ENCODE measurements at places on chromosomes 11 and 22. TPM values are rescaled to one million over a fixed set of nuclear protein-coding genes. Genes with fewer than 3 reads are reported as not detected.

Gene ARHGEF12
- polyA plus RNA-seq, result 123 TPM

DNA sequence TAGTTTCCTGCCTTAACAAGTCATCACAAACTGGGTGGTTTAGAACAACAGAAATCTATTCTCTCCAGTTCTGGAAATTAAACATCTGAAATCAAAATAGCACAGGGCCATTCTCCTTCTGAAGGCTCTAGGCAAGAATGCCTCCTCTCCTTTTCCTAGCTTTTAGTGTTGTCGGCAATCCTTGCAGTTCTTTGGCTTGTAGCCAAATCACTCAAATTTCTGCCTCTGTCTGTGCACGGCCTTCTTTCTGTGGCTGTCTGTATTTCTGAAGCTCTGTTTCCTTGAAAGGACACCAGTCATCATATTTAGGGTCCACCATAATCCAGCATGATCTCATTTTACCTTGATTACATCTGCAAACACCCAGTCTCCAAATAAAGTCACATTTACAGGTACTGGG is 795.5 kb downstream of the METTL15 start:
- no peak for DNase-seq

DNA sequence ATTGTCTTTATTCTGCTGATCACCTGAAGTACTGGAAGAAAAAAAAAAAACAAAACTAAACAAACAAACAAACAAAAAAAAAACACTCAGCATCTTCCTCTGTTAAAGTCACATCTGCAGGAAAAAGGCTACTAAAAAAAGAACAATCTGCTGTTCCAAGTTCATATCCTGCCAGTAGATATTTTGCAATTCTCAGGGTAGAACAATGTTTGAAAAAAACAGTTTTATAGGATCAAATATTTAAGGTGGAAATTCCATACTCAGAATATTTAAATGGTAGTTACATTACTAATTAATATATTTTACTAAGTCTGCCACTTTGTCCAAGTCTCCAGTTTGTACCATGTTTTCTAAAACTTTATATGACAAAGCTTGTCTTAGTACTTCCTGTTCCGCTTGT is 175.2 kb downstream of the SBF2 start:
- DNase-seq, result no peak

Gene SLC1A2
- polyA plus RNA-seq, result 0.58 TPM

GRCh38 chr11:33005175-33005574 is 10.5 kb upstream of the DEPDC7 start:
- no peak for DNase-seq

GRCh38 chr11:34653851-34654482 is 33.1 kb downstream of the EHF start:
- no peak for DNase-seq

Gene KRTAP5-9
- 0.31 TPM for polyA plus RNA-seq

Gene SLC37A2
- polyA plus RNA-seq, result 0.95 TPM

DNA sequence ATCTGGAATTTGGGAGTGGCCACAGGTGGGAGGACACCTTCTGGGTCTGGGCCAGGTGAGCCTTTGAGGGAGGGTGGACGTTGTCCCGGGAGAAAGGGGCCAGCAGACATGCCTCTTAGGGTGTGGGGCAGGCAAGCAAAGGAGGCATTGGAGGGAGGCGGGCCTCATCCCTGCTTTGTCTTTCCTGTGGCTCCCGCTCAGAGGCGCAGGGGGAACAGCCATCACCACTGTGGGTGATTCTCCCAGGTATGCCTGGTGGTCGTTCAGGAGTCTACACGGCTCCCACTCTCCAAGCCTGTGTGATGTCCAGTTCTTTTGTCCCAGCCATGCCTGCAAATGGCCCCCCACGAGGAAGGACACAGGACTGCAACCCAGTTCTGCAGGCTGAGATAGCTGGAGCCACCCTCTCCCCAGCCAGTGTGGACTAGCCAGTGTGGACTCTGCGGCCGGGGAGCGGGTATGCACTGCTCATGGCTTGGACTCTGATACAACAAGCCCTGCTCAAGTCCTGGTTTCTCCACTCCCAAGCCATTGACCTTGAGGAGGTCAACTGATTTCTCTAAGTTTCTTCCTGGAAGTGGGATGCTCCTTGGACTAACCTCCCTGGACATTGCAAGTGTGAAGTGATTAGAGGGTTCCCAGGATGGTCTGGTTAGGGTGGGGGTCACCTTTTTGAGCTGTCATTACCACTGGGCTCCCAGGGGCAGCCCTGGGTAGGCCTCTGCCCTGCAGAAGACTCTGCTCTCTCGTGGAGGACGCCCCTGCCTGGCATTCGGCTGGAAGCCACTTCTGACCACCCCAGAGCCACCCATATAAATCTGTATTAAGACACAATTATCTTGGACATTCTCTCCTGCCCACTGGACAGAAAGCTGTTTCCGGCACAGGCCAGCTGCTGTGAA is 1151.2 kb downstream of the BRD1 start:
- no peak for DNase-seq

- no peak for DNase-seq
These were observed 28.1 kb upstream of the FBXO3 start for GRCh38 chr11:33802194-33802950.

GRCh38 chr11:9802291-9802861 is 138.5 kb downstream of the SWAP70 start:
- DNase-seq, result no peak

- DNase-seq, result no peak
These were observed 17.6 kb downstream of the MYH9 start for GRCh38 chr22:36369922-36370791.

Gene CHST1
- polyA plus RNA-seq, result 8.7 TPM

DNA sequence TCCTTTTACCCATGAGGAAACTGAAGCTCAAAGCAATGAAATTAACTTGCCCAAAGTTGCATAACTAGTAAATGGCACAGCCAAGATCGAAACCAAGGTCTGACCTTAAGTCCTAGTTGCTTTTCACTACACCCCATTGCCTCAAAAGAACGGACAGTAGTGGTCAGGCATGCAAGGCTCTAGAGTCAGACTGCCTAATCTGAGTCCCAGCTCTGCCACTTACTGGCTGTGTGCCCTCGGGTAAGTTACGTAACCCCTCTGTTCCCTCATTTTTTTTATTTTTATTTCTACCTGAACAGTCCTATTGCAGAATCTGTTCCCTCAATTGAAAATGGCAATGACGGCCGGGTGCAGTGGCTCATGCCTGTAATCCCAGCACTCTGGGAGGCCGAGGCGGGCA is 9.6 kb downstream of the CYB561A3 start:
- DNase-seq, result no peak

Gene IFT27
- polyA plus RNA-seq, result 56.1 TPM

- no peak for DNase-seq
These were observed 375.3 kb downstream of the DYNC2H1 start for GRCh38 chr11:103484545-103484944.

DNA sequence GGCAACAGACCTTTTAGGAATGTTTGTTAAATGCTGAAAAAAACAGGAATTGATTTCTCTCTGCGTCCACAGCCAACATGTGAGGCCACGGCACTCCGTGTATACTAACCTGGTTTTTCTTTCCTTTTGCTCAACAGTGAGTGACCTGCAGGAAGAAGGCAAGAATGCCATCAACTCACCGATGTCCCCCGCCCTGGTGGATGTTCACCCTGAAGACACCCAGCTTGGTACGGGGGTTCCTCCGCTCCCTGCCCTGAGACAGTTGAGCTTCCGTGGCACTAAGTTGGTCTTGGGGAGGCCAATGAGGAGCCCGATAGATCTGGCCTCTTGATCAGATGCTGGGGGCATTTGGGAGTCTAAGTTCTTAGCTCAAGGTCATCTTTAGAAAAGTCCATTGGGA is 69.7 kb downstream of the PARVB start:
- DNase-seq, result no peak

DNA sequence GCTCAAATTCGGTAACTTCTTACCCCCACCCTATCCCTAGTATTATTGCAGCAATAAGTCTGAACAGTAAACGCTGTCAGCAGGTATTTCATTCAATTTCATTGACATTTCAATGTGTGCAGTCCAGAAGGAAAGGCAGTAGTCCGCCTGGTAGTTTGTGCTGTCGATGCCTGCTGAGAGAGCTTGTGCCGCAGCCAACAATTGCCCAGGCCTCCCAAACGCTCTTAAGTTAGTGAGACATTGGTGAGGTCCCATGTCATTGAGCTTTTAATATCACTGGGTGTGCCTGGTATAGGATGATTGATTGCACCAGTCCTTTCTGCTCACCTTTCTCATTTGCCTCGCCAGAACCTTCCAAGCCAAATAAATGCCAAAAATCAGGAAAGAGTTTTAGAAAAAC is 28.1 kb downstream of the ALKBH3 start:
- no peak for DNase-seq

GRCh38 chr11:58502004-58502403 is 5.9 kb downstream of the OR5B21 start:
- DNase-seq, result no peak

Gene ROBO3
- polyA plus RNA-seq, result 34.6 TPM

Gene SMIM38
- polyA plus RNA-seq, result 1.4 TPM

DNA sequence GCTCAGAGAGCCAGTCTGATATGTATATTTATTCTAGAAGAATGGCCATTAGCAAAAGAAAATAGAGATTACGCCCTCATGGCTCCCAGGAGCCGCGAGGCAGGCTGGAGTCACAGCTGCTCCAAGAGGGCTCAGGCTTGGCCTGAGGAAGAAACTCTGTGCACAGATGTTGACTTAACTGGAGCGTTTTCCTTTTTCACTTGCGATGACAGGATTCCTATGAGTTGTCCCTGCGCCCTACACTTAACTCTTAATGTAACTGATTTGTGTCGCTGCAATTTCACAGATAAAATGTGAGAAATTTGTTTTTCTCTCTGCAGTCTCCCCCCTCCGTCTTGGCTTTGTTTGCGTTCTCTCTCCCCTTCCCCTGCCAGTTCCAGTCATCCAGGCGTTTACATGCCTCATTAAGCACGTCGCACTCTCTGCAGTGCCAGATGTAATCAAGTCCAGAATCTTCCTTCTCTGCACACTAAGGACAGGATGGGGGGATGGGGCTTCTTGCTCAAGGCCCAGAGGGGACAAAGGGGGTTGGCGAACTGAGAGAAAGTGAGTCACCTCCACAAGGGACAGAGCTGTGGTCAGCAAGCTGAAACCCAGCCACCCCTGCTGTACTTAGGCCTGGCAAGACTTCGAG is 1060.1 kb downstream of the NTM start:
- DNase-seq, result peak; percentile 55

- no peak for DNase-seq
These were observed 10.9 kb downstream of the DEFB108B start for GRCh38 chr11:71843858-71844257.

Gene GAB4
- not detected for polyA plus RNA-seq

GRCh38 chr11:70402016-70402415 is 3.7 kb downstream of the CTTN start:
- no peak for DNase-seq

GRCh38 chr22:42163515-42163914 is 32.9 kb upstream of the CYP2D6 start:
- DNase-seq, result no peak

GRCh38 chr11:113521737-113522517 is 46.7 kb upstream of the DRD2 start:
- no peak for DNase-seq

Gene PRMT3
- 16.9 TPM for polyA plus RNA-seq

GRCh38 chr11:61688365-61689163 is 8.4 kb downstream of the DAGLA start:
- no peak for DNase-seq

All from renal cortex interstitium (tissue), 15 donors.